Effector memory CD8-positive, alpha-beta T cell (primary cell): ENCODE measurements at places on chromosomes 5 and 9.

DNA sequence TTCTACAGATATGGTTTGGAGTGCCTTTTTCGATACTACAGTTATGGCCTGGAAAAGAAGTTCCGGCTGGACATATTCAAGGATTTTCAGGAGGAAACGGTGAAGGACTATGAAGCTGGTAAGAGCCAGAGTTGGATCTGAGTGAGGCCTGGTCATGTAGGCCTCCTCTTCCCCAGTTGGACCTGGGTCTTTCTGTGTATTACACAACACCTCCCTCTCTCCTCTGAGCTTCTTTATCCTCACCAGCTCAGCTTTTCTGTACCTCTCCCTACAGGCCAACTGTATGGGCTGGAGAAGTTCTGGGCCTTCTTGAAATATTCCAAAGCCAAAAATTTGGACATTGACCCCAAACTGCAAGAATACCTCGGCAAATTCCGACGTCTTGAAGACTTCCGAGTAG lies 39.2 kb downstream of the FAXDC2 start:
- DNase-seq: no peak

DNA sequence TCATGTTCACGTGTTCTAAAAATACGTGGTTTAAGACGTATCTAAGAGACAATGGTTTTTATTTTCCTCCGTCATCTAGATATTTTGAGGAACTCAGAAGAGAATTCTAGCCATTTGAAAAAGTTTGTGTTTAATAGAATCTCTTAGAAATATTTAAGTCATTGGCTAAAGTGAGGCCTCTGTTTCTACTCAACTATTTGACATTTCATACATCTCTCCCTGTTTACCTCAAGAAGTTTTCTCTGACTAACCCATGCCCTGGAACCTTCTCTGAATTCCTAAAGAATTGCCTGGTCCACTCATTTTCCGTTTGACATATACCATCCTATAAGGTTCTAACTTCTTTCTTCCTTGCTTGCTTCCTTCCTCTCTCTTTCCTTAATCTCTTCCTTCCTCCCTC lies 178.7 kb downstream of the SNCAIP start:
- no peak for DNase-seq

DNA sequence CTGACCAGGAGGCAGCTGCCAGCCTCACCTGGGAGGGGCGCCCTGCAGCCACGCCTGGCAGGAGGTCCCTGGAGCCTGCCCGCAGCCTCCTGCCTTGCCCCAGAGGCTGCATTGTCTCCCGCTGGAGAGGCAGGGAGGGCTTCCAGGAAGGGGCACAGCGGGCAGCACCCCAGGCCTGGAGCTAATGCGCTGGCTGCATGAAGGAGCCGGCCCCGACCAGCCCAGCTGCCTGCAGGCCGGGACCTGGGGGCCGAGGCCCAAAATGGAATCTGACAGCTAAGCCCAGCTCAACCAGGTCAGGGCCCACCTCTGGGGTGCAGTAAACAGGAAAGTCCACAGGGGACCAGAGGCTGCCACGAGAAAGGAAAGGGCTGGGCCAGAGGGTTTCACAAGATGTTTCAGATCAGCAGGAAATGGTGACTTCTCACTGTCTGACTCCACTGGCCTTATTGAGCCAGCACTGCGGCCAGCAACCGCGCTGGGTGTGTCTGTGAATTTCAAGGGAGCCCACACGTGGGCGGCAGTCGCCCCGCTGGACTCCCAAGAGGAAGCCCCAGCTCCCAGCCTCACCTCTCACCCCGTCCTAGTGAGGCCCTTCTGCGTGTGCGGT lies 18.6 kb upstream of the NOTCH1 start:
- no peak for DNase-seq

- no peak for DNase-seq
Observed at GRCh38 chr5:33957577-33958150, 21.5 kb downstream of the RXFP3 start.

DNA sequence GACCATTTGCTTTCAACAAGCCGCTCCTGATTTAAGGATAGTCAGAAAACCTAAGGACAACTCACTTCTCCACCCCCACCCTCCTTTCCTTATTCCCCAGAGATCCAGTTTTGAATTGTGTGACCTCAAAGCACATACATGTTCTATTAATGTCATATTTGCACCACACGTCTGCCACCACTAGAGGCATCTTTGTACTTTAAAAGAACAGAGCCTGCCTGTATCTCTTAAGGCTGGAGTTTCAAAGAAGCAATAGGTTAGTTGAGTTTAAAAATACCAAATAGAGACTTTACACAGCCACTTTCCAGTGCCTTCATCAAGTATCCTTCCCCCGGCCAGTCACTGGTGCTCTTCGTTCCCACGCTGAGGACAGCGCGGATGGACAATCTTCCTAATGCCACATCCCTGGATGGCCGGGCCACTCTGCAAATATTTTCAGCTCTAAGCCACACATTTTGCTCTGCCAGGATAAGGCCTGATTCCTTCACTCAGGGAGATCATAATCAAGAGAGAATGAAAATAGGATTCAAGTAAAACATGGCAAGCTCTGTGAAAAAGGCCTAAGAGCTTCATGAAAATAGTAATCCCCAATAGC lies 146.3 kb downstream of the SNCAIP start:
- no peak for DNase-seq

- no peak for DNase-seq
Observed at GRCh38 chr5:87944553-87945285, 323.9 kb downstream of the TMEM161B start.

GRCh38 chr5:135891791-135892190 lies 3.9 kb downstream of the IL9 start:
- DNase-seq: no peak

DNA sequence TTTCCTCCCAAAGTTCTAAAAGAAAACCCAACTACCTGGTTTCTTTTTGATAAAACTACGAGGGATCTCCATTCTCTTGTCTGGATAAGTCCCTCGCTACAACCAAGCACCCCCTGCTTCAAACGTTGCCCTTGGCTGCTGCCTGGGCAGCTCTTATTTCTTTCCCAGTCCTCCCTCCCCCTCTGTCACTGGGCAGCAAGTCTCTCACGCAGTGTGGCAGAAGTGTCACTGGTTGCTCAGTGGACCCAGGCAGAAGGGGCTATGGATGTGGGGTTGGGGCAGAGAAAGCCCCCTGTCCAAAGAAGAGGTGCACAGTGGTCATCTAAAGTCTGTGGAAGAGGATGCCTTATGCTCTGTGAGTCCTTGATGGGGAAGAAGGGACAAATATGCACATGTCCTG lies 7.2 kb upstream of the SMIM32 start:
- no peak for DNase-seq

GRCh38 chr5:6302684-6303083 lies 75.7 kb downstream of the MED10 start:
- DNase-seq: no peak

- DNase-seq: no peak
Observed at GRCh38 chr9:101081641-101082040, 53.1 kb downstream of the PLPPR1 start.

GRCh38 chr9:138009016-138009802 lies 131.6 kb downstream of the CACNA1B start:
- no peak for DNase-seq

DNA sequence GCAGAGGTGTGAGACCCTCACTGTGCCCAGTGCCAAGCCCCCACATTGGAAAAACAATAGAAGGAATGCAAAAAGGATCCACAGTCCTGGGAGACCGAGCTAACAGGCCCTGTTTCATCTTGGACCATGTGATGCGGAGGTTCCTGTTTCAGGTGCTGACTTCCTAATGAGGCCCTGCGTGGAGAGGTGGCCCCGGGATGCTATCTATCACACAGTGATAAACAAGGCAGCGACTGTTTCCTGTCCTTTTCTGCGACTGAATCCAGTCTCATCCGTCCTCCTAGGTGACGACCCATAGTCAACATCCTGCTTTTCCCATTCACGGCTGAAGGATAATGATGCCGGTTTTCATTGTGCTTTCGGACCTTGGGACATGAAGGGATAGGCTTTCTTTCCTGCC lies 56.4 kb upstream of the BOD1 start:
- no peak for DNase-seq

DNA sequence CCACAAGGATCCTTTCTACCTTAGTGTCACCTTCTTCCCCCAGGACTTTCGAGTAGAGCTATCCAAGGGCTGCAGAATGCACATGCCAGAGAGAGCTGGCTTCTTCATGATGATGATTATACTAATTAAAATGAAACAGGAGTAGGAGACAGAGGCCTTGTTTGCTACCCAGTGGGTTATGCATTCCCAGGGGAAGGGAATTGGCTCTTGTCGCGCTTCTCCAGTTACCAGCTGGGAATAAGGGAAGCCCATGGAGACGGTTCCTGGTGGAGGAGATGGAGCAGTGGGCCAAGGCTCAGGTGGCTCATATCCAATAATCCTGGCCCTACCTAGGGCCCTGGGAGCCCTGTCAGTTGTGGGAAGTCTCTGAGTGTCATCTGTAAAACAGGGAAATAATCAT lies 65.1 kb downstream of the WWC1 start:
- no peak for DNase-seq

- DNase-seq: no peak
Observed at GRCh38 chr5:92807085-92807484, 773.9 kb downstream of the NR2F1-AS1 start.

- DNase-seq: no peak
Observed at GRCh38 chr9:87830446-87830845, 52.2 kb upstream of the SPATA31E1 start.

DNA sequence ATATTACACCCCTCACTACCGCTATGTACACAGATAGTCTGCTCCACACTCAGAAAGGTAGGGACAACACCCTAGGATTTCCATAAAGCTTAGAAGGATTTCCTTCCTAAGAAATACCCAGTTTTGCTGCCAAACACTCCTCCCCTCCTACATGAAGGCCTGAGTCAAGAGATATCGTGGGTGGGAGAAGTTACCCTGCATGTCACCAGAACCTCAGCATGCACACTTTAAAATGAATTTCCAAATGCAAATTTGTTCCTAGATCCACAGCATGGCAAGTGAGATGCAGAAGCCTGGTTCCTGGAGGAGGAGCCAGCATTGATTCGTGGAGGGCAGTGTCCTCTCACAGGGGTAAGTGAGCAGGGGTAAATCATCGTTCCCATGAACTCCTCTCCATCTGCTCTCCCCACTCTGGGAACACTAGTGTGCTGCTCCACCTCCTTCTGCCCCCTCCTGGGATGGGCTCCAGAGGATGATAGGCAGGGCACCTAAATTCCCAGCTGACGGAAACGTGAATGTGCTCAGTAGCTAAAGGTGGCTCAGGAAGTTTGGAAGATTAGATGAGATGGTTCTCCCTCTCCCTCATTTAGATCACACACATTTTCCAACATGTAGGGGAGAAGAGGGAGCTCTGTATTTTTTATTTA lies 76.7 kb downstream of the PDE4D start:
- DNase-seq: no peak

DNA sequence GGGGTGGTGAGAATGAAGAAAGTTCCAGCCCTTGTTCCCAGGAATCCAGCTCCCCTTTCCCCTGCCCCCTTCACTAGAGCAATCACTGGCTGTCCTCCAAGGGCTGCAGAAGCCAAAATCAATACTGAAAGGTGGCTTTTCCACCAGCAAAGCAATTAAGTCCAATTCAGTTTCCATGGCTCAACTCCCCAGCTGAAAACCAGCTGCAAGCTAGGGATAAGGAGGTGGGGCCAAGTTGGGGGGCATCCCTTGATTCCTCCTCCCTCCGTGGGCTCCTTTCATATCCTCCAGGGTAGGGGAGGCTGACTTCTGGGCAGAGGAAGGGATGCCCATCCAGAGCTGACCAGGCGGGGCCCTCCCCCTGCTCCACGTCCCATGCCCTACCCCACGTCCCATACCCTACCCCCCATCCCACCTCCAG lies 22.7 kb downstream of the CAMK2A start:
- DNase-seq: no peak

DNA sequence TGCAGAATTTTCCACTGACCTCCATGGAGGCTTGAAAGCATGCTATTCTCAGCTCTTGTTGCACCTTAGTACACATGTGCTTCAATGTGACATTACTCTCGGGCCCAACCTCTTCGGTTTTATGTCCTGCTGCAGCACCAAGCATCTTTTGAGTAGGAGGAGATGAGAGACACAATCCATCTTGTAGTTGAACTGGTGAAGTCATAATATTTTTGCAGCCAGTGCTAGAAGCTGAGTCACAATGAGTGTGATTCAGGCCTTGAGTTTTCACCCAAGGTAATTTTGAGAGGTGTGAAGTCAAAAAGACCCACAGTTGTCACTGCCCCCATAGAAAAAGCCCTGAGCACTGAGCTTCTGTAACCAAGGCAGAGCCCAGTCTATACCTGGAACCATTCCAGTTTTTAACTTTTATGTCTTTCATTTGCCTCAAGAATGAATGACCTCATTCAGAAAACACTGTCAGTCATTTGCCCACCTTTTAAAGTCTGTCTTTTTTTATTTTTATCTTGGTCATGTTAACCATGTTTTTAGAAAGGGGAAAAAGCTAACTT lies 117.7 kb downstream of the ZNF462 start:
- DNase-seq: no peak

DNA sequence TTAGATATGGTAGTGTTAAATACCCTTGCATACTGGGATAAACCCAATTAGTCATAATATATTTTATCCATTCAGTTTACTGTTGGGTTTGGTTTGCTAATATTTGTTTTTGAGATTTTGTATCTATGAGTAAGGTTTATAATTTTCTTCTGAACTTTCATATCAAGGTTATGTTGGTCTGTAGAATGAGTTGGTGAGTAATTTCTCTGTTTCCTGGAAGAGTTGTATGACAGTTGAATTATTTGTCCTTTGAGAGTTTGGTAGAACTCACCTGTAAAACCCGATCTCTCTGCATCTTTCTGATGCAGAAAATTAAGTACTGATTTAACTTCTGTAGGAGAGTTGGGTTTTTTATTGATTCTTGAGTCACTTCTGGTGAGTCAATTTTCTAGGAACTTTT lies 20.4 kb downstream of the DDX4 start:
- DNase-seq: no peak

DNA sequence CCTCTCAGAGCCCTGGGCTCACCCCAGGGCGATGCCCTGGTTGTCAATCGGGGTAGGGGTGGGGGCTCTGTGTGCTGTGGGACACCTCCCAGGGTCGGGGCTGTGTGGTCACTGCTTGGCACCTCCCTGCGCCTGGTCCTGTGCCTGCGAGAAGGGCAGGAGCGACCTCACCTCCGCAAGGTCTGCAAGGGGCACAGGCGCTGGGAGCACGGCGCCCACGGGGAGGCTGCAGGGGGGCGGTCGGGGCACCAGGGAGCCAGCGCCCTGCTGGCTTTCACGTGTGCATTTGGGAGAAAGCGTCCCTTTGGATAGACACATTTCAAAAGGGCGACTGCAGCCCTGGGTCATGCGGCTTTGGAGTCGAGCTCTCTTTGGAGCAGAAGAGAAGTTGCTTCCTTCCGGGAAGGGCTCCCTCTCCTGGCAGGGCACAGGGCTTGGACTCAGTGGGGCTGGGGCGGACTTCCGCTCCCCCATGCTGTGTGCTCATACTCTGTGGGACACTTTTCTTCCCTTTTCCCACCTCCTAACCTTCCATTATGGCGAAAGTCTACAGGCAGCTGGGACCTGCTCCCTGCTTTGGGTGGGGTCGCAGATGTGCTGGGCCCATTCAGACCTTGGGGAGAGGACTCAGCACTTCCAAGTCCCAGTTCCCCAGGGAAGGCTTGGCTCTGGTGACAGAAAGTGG lies 52.9 kb upstream of the SLC28A3 start:
- no peak for DNase-seq
